Body of pancreas (tissue), 4 donors: ENCODE measurements at places on chromosomes 4 and X. TPM values are rescaled to one million over a fixed set of nuclear protein-coding genes. Genes with fewer than 3 reads are reported as not detected.

DNA sequence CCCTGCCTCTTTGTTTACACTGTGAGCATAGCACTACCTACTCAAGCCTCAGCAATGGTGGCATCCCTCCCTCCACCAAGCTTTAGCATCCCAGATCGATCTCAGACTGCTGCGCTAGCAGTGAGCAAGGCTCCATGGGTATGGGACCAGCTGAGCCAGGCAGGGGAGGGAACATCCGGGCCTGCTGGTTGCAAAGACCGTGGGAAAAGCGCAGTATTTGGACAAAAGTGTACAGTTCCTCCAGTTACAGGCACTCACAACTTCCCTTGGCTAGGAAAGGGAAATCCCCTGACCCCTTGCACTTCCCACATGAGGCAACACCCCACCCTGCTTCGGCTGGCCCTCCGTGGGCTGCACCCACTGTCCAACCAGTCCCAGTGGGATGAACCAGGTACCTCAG lies 26.5 kb downstream of the EGF start:
- DNase-seq = peak; percentile 43

- peak; percentile 78 for DNase-seq
Measured at GRCh38 chrX:154799556-154800348, 5.5 kb downstream of the MPP1 start.

DNA sequence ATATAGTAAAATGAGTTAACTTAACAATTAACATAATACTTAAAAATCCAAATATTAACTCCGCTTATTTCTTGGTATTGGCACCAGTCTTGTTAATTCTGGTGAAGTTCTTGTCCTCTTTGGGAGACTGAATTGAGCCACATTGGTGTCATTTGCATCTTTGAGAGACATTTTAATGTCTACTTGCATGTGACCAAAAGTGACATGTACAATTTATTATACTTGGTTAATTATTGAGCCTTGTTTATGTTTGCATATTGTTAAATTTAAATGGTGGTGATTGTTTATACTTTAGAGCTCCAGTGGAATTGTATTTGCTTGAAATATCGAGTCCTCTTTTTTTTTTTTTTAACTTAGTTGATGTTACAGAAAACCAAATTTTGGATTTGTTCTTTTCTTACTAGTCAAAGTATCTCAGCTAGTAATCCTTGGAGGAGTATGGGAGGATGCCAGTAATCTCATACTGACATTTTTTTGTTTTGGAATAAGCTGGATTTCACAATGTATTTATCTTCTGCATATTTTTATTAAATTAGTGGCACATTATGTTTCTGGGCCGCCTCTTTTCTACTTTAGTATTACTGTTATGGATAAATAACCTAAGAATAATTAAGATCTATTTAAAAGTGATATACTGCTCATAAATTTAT lies 3.9 kb downstream of the SPCS3 start:
- no peak for DNase-seq

DNA sequence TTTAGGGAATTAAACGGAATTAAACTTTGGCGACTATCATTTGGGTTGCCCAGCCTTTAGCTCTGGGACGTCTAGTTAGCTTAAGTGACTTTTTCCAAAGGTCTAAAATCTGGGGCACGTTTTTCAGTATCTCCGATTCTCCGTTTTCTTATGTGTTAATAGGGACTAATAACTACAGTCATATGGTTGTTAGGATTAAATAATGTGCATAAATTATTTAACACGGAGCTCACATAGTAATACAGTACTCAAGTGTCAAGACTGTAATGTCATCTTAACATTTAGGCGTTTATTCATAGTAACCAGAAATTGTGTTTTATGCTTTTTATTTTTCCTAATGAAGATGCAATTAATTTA lies 466 bp upstream of the CCNA2 start:
- DNase-seq = no peak

- DNase-seq = no peak
Measured at GRCh38 chr4:109185548-109185947, 116.9 kb downstream of the COL25A1 start.

- DNase-seq = no peak
Measured at GRCh38 chr4:133588306-133588705, 439.2 kb downstream of the PCDH10 start.

- DNase-seq = peak; percentile 6
Measured at GRCh38 chr4:8705161-8706145, 112.9 kb downstream of the CPZ start.

DNA sequence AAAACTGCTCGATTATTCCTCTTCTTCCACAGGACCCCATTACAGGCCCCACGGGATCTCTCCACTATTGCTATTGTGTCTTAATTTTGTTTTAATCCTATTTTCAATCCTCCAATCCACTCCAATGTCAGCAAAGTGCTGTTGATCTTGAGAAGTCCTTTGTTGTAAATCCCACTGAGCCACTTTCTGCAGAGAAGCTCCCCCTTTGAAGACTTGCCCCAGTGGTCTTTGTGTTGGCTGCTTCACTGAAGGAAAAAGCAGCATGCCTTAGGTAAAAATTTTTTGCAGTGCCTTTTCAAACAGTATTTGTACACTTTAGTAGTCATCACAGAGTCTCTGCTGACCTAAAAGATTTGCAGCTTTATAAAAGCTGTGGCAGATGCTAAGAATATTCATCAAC lies 252.0 kb upstream of the SLC7A11 start:
- no peak for DNase-seq

GRCh38 chr4:78772526-78773091 lies 3.5 kb upstream of the BMP2K start:
- no peak for DNase-seq

DNA sequence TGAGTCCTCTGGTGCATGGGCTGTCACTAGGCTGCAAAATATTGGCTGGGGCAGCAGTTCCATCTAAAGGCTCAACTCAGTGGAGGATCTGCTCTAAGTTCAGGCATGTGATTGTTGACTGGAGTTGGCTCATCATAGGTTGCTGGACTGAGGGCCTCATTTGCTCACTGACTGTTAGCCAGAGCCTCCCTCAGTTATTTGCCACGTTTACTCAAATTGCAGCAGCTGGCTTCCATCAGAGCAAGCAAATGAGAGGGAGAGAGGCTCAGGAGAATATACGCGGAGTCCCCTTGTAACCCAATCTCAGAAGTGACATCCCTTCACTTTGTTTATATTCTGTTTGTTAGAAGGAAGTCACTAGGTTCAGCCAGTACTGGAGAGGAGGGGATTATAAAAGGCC lies 54.1 kb downstream of the BMP3 start:
- DNase-seq = no peak

DNA sequence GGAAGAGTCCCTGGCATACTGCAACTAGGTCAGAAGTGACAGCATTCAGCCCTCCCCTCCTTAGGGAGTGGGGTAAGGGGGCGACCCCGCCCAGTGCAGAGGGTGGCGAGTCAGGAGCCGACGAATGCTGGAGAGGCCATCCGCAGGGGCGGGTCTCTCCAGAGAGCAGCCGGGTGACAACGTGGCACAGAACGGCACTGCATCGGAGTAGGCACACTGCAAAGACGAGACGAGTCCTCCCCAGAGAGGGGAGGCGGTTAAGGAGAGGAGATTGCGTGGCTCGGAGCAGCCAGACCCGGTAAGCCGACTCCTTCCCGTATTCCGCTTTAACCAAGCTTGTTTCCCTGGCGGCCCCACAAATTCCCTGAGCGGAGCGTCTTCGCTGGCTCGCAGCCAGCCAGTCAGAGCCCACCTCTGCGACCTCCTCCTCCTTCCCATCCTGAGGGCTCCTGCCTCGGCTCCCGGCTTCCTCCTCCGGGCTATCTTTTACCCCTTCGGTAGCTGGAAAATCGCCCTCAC lies 54.9 kb downstream of the LINC00632 start:
- DNase-seq = peak; percentile 21

DNA sequence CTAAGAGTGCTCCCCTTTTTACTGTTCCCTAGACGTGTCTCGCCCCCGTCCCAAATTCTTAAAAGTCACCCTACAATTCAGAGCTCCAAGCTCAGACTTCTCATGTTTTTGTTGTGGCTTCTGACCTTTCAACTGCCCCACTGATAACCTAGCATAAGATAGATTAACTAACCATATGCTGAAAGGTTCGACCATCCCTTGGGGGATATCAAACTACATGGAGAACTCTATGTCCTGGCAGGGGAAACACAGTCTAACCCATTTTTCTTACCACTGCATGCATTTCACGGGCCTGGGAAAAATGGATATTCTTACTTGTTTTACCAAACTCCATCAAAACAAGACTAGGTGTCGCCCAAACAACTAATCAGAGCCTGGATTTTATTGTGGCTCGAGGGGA lies 236.4 kb upstream of the MID1 start:
- DNase-seq = no peak

SMS gene
- total RNA-seq = 20.5 TPM

MCUB gene
- 58.3 TPM for total RNA-seq

GAGE13 gene
- total RNA-seq = not detected

DRD5 gene
- not detected for total RNA-seq

PAK3 gene
- 43.5 TPM for total RNA-seq
